MCF 10A (cell line): ENCODE measurements at places on chromosomes 16 and 17. TPM values are rescaled to one million over a fixed set of nuclear protein-coding genes. Genes with fewer than 3 reads are reported as not detected.

SPNS2 gene
- not detected in 2 replicates for total RNA-seq

MYO18A gene
- 24.0 and 24.8 TPM in 2 replicates for total RNA-seq

SLC38A8 gene
- not detected in 2 replicates for total RNA-seq

GRCh38 chr16:47475786-47476185 is 14.7 kb downstream of the PHKB start:
- H3K4me3 ChIP-seq, result no peak overlapping the region
- peaks cover 20% of the 10 kb centered on the region for H3K4me1 ChIP-seq
- H3K36me3 ChIP-seq, result peaks cover 15% of the 10 kb centered on the region
- H3K27me3 ChIP-seq, result no peaks in the 10 kb centered on the region
- DNase-seq, result no peak

DNA sequence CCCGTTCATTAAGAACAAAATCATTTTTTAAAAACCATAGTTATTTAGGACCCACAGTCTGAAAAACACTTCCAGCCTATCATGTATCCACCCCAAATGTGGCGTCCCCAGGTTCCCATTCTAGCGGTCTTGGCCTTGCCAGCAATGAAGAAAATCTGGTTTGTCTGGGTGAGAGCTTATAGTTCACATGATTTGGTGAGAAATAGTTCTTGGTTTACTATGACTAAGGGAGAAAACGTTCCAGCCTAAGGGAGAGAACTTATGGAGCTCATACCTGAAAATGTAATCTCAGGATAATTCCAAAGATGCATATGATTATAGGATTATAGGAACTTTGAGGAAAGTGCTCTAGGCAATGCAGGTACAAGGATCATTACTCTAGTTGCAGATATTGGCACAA is 4.8 kb downstream of the MARVELD3 start:
- H3K36me3 ChIP-seq, result no peaks in the 10 kb centered on the region
- H3K4me1 ChIP-seq, result no peaks in the 10 kb centered on the region
- H3K4me3 ChIP-seq, result no peak overlapping the region
- no peak for DNase-seq
- H3K27me3 ChIP-seq, result no peaks in the 10 kb centered on the region
- H3K27ac ChIP-seq, result no peak overlapping the region

DNA sequence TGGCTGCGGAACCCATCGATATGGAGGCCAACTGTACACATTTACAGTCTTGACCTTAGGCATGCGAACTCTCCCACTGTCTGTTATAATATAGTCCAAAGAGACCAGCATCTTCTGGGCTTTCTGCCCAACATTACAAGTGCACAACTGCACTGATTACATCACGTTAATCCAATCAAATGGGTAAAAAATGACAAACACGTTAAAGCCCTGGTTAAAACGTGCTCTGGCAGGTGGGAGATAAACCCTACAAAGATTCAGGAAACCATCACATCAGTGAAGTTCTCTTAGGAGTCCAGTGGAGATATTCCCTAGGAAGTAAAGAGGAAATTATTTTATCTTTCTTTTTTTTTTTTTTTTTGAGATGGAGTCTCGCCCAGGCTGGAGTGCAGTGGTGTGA is 23.7 kb upstream of the XYLT2 start:
- H3K27ac ChIP-seq, result no peak overlapping the region
- no peaks in the 10 kb centered on the region for H3K4me1 ChIP-seq
- H3K27me3 ChIP-seq, result no peaks in the 10 kb centered on the region
- no peaks in the 10 kb centered on the region for H3K36me3 ChIP-seq
- no peak for DNase-seq

DNA sequence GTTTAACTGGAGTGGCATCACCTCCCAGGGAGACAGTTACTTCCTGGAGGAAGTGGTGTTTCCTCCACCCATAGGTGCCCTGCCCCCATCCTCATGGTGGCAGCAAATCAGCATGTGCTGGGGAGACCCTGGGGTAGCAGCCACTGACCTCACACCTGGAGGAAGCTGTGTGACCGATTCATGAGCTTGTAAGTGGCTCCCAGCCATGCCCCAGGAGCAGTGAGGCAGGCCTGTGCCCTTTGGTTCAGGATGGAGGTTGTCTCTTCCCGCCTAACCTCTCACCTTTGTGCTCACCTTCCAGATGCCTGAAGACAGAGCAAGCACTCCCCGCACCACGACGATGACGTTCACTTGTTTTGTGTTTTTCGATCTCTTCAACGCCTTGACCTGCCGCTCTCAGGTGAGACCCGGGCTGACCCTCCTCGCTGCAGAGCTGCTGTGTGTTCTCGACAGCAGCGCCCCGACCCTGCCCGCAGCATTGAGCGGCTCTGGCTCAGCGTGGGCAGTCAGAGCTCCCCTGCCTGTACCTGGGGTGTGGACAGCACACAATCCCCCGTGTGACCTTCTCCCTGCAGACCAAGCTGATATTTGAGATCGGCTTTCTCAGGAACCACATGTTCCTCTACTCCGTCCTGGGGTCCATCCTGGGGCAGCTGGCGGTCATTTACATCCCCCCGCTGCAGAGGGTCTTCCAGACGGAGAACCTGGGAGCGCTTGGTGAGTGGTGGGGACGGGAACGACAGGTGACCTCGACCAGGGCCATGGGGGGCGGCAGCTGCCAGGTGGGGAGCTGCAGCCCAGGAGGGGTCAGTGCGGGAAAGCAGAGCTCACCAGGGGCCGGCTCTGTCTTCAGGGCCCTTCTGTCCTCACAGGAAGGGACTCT is 42.8 kb downstream of the MEAK7 start:
- H3K27ac ChIP-seq, result peak overlapping the region; percentile 58
- no peaks in the 10 kb centered on the region for H3K27me3 ChIP-seq
- no peak overlapping the region for H3K4me3 ChIP-seq
- DNase-seq, result no peak
